Esophagus muscularis mucosa (tissue), 4 donors: ENCODE measurements at places on chromosomes 1 and 21. TPM values are rescaled to one million over a fixed set of nuclear protein-coding genes. Genes with fewer than 3 reads are reported as not detected.

The STPG1 gene
- 5.6 TPM for total RNA-seq

The CYB561D1 gene
- total RNA-seq, result 10.2 TPM

The IL22RA1 gene
- total RNA-seq, result not detected

DNA sequence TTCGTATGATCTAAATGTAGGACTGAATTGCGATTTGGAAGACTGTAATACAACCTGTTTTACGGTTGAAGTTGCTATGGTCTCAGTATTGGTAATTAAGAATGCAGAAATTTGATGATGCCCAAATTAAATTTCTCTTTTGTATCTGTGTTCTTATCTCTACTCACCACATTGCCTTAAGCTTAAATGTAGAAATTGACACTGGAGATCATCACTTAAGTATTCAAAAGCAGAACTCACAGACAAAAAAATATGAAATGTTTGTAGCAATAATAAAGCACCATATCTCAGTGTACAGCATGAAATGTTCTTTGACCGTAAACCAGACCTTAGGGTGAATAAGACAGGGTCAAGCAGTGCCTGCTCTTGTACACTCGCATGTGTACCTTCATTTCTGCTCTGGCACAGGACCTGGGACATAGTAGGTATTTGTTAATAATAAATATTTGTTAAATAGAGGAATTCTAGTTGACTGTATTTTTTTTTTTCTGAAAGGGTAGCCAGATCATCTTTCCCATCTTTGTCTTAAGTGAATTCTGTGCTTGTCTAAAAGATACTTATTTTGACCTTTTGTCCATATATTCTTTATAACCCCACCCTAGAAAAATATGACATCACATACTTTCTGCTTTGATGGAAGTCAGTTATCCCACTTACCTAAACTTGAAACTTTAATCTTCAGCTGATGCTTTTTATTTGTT is 1.5 kb downstream of the CDC7 start:
- DNase-seq, result no peak

DNA sequence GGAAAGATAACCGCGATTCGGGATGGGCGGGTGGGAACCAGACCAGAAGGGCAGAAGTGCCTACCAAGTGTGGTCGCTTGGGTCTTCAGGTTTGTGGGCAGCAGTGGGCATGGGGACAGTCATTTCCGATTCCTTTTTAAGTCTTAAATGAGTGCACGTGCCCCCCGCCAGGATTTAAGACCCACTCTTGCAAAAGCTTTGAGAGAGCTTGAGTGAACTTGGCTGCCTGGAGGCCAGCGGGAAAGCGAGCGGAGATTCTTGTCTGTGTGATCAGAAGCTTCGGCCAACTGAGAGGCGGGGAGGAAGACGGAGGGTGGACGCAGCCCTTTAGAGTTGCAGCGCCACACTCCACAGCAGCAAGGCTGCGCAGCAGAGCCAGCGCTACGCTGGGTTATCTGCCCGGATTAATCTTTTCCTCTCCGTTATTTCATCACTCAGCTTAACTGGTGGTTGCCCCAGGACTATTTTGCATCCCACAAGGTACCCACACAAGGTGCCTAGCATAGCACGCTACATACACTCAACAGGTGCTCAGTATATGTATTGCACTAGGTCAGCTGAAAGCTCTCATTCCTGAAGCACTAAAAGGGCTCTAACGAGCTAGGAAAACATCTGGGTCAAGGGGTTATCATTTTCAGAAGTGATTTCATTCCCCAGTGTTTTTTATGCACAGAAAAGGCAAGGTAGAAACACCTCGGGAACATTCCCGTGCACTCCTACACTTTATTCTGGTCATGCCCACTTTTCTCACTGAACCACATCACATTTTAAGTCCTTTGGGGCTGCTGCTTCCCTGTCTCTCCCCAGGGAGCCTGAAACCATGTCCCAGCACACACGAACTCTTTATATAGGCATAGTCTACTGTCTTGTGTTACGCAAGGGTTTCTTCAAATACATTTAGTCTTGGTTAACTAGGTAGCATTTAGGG is 1.5 kb upstream of the BATF3 start:
- peak; percentile 21 for DNase-seq

- no peak for DNase-seq
Observed at GRCh38 chr21:35547946-35548774, 499.1 kb upstream of the RUNX1 start.

DNA sequence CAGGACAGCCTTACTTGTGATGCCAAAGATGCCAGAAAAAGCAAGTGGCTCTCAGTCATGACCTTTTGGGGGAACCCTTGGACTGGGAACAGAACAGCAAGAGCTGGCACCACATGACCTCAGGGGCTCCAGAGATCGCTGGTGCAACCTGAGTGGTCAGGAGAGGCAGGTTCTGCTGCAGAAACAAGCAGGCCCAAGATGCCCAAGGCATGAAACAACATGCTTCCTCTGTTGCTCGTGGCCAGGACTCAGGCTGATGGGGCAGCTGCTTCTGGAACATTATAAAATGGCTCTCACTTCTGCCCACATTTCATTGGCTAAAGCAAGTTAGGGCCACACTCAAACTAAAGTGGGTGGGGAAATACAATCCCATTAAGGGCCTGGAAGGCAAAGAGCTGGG is 17.7 kb upstream of the CLSTN1 start:
- DNase-seq, result no peak

- no peak for DNase-seq
Observed at GRCh38 chr1:20324704-20325406, 34.2 kb downstream of the VWA5B1 start.

GRCh38 chr1:109350655-109351054 is 43.8 kb upstream of the MYBPHL start:
- no peak for DNase-seq

- no peak for DNase-seq
Observed at GRCh38 chr1:89802841-89803240, 18.0 kb upstream of the LRRC8D start.

DNA sequence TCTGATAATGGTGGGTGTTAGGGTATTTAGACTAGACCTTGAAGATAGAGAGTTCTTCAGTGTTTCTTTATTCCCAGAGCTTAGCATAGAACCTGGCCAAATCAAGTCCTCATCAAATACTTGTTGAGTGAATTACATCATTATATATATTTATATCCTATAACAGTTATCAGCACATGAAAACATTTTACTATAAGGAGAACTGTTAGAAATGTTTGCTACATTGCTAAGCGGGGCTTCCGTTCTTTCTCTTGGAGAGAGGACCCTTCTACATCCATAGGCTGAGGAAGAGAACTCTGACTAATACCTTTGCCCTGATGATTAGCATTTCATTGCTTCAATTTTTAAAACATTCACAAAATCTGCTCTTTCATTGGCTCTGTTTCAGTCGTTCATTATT is 66.5 kb upstream of the NBL1 start:
- DNase-seq, result no peak

The CTSS gene
- total RNA-seq, result 20.2 TPM

The EDN2 gene
- total RNA-seq, result not detected

DNA sequence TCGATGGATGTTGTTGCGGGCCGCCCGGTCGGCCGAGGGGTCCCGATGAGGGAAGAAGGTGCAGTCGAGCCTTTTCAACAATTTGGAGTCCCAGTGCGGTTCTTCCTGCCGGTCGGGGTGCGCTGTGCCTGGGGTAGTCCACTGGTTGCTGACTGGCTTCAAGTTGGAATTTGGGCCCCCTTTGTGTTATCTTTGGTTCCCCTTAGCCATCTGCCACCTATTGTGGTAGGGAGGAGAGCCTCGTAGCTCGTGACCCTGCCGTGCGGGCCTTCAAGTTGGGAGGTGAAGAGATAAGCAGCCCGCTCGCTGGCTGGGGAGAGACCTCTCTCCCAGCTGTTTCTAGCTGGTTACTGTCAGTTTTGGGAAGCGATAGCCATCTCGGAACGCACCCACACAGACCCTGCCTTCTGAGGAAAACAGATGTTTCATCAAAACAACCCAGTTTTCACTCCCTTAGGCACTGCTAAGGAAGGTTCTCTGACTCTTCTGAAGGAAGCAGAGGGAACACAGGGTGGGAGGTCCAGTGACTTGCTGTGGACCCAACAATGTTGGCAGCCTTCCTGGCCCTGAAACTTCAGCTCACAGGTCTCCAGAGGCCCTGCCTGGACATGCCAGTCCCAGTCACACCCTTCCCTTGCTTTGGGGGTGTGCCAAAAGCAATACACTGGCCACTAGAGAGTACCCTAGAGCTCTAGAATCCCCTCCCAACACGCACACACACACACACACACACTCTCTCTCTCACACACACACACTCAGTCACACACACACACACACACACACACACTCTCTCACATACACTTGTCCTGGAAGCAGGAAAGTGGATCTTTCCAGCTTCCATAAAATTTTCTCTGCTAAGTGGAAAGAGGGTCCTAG is 1.0 kb downstream of the BTG2 start:
- DNase-seq, result no peak

GRCh38 chr1:86546787-86547221 is at the start of gene CLCA4:
TSS of gene CLCA4 (plus strand) at chr1:86547078. CDS start at chr1:86547120, 42 bp downstream.
- DNase-seq, result no peak

- DNase-seq, result no peak
Observed at GRCh38 chr1:225461533-225462428, 33.9 kb upstream of the LBR start.
